ENCODE measurements at places on chromosomes 1 and 21. TPM values are rescaled to one million over a fixed set of nuclear protein-coding genes. Genes with fewer than 3 reads are reported as not detected.

The YIPF1 gene
- total RNA-seq, result 30.2 TPM

The FCER1G gene
- 1.8 TPM for total RNA-seq

The SPRR2F gene
- 54.4 TPM for total RNA-seq

GRCh38 chr1:3410142-3410925 lies 44.1 kb upstream of the ARHGEF16 start:
- DNase-seq, result no peak

- DNase-seq, result no peak
These were observed 114.7 kb downstream of the MAP3K21 start for GRCh38 chr1:233442026-233442780.

GRCh38 chr1:99672038-99672437 lies 26.1 kb downstream of the PALMD start:
- DNase-seq, result no peak

GRCh38 chr21:33069994-33070743 lies at the start of gene OLIG1:
OLIG1 (plus strand) TSS chr21:33070141; CDS start chr21:33070247, 106 bp downstream.
- DNase-seq, result peak; percentile 54

DNA sequence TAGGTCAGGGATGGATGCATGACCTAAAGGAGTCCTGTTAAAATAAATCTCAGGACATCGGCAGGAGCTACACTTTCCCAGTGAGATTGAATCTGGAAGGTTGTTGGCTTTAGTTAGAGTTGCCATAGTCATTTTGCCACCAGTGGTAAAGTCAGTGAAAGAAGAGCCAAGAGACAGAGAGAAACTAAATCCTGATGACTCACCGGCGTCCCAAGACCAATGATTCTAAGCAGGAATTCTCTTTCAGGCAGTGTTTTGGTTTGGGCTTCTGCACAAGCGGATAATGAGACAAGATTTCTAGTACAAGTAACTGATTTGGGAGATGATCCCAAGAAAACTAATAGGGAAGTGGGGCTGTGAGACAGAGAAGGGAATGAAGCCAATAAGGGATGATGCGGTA lies 88.8 kb upstream of the ETS2 start:
- DNase-seq, result no peak

Measured in mesothelial cell of epicardium (in vitro differentiated cells).